Stimulated activated CD8-positive, alpha-beta memory T cell treated with anti-CD3 and anti-CD28 coated beads, Interleukin-7, amount 100 ng/mL, for 24 hours (primary cell): ENCODE measurements at places on chromosomes 6 and 20.

GRCh38 chr6:112488238-112488637, 141.1 kb downstream of the RFPL4B start:
- DNase-seq = no peak

- DNase-seq = no peak
These were observed 32.5 kb upstream of the MAS1L start for GRCh38 chr6:29520232-29520631.

DNA sequence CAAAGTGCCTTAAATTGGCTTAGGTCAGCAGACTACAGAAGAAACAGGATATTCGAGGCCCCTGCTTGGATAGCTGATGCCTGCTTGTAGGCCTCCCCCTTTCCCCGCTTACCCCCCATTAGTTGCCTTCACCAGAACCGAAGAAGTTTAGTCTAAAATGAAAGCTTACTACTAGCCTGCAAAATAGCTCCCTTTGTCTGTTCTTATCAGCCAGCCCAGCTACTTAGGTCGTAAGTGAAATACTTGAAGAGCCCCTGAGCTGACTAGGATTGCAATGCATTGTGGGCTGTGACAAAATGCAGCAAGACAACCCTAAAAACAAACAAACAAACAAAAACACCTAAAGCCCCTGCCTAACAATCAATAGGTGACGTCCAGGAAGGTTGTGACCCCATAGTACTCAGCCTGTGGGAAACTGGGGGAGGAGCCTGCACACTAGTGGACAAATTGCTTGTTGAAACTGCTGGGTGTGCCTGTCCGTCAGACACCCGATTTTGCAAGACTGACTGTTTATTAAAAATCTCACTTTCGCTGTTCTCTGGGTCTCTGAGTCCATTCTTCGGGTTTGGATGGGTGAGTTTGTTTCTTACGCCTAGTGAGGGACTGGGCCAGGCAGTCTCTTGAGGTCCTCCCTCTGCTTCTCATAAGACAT, 105.0 kb upstream of the DUSP22 start:
- no peak for DNase-seq

- DNase-seq = no peak
These were observed 1.2 kb upstream of the COL19A1 start for GRCh38 chr6:69865126-69865525.

- DNase-seq = no peak
These were observed 19.5 kb downstream of the KIF3B start for GRCh38 chr20:32296819-32297420.

DNA sequence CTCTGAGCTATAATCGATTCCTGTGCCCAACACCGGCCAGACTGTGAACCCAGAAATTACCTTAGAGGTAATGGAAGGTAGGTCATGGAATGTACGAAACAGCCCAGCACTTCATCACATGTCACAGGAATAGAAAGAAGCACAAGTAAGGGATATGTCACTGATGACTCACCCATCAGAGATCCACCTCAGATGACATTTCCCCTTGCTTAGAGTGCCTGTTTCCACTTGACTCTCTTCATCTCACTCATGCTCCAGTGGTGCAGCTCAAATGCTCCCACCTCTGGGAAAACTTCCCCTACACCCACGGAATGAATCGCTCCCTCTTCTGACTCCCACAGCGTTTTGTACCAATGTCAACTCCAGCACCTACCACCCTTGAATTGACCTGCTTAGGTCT, 381.6 kb upstream of the CNR1 start:
- no peak for DNase-seq

GRCh38 chr20:14415467-14415866, 78.1 kb upstream of the FLRT3 start:
- DNase-seq = no peak

GRCh38 chr6:147366290-147366689, 142.2 kb upstream of the SAMD5 start:
- DNase-seq = no peak

GRCh38 chr20:23488996-23489395, 1.9 kb upstream of the CST8 start:
- DNase-seq = no peak

DNA sequence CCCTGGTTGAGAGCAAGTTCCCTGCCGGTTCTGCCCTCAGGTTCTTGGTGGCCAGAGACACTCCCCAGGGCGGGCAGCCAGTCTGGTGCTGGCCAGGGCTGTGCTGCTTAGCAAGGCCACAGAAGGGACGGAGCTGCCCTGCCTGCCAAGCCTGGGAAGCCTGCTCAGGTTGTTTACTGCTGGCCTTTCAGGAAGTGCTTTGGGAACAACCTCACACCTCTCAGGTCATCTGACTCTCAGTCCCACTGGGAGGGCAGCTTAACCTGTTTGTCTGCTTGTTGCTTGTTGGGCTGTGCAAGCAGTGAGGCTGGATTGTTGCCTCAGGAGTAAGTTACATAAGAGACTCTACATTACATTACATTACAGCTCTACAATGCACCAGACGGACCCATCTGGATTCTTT, 75.8 kb upstream of the AFDN start:
- DNase-seq = no peak

DNA sequence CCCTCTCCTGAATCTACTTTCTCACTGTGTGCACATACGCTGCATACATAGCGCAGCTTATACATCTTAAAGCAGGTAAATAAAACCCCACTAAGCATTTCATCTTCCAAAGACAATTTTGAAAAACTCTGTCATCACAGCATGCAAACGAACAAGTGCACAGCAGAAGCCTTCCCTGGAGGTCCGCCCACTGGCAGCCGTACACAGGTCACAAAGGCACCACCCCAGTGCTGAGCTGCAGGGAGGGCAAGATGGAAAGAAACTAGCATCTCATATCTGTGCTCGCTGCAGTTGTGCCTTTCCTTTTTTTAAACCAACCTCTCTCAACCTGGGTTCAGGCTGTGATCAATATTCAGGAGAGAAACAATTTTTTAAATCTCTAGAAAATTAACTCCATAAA, 73.3 kb downstream of the HUS1B start:
- DNase-seq = no peak

GRCh38 chr6:141963543-141964295, 169.0 kb upstream of the GJE1 start:
- no peak for DNase-seq

DNA sequence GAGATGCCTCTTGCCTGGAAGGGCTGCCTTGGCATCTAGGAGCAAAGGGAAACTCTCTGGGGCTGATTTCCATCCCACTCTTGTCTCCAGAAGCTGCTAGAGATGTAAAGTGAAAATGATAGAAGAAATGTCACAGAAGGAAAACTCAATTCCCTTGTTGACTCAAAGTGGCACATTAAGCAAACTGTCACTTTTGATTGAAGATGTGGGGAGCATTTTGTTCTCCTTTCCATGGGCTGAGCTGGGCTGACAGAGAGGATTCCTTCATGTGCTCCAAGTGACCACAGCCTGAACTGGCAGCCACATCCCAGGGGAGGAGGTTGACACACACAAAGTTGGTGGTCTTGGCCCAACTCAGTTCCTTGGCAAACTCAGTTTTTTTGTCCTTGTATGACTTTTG, 9.8 kb downstream of the GPR31 start:
- no peak for DNase-seq

- no peak for DNase-seq
These were observed 52.4 kb upstream of the IPCEF1 start for GRCh38 chr6:154408891-154409500.

GRCh38 chr6:132246120-132246617, 155.1 kb downstream of the MOXD1 start:
- DNase-seq = no peak

- DNase-seq = no peak
These were observed 26.5 kb downstream of the SRC start for GRCh38 chr20:37372441-37372840.

DNA sequence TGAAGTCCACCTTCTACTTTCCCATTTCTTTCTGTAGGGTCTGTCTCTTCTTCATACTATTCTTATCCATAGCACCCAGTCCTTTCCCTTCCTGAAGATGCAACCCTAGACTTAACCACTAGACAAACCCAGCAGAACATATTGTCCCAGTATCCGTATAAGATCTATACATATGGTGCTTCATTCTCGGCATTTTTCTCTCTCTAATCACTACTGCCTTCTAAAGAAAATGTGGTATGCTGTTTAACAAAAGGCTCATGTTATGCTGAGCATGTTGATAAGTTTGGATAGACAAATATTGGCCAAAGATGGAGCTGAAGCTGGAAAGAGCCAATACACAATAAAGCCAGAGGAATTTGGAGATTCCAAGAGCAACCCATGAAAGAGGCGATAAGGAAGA, 212.6 kb downstream of the MAFB start:
- DNase-seq = no peak

- no peak for DNase-seq
These were observed 431.5 kb downstream of the HACE1 start for GRCh38 chr6:104428184-104428583.

DNA sequence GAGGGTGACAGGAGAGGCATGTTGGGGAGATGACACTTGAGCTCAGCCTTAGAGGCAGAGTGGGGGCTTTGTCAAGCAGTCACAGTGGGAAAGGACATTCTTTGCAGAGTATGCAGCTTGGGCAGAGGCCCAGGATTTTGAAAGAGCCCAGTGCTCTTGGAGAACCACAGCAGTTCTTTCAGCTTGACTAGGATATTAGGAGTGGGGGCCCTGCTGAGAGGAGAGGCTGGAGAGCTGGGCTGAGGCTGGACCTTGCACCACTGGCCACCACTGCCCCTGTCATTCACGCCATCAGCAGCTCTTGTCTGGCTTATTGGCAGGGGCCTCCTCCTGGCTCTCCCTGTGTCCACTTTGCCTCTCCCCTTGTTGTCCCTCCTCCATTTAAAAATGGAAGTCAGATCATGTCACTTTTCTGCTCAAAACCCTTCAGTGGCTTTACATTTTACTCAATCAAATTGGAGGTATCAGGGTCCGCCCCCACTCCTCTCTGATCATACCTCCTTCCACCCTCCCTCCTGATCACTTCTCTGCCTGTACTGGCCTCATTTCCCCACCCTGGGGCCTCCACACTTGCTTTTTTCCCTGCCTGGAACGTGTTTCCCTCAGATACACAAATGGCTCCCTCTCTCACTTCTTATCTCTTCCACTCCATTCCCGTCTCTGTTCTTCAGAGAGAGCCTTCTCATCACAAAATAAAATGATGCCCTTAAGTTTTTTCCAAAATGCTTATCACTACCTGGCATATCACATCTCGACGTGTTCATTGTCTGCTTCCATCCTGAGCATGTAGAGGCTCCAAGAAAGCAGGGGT, 10.5 kb downstream of the MANBAL start:
- DNase-seq = no peak

DNA sequence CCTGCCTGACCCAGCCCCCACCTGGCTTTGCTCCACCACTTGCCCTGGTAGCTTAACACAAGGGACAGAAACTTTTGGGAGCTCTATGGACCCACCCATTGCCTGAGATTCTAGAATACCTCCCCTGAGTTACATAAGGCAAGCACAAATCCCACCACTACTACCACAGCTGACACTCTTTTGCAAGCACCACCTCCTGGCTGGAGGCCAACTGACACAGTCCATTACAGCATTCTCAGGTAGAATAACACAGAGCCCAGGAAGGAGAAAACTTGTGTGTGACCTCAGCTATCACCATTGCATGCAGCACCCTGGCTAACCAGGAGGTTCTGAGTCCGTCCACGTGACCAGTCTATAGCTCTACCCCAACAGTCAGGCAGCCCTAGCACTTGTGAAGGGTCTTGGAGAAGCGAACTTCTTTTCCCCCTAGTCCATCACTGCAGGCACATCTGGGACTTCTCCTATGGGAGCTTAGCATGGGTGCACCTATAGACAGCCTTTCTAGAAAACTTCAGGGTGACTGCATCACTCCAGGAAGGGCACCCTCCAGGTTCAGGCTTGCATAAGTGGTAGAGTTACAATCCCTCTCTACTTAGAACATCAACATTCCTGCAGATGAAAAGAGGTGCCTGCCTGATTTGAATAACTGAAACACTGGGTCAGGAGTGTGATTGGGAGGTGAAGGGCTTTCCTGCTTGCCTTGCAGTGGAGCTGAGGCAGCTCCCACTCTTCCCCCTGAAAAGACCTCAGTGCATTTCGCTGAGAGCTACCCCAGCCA, 30.1 kb downstream of the CITED2 start:
- DNase-seq = no peak

DNA sequence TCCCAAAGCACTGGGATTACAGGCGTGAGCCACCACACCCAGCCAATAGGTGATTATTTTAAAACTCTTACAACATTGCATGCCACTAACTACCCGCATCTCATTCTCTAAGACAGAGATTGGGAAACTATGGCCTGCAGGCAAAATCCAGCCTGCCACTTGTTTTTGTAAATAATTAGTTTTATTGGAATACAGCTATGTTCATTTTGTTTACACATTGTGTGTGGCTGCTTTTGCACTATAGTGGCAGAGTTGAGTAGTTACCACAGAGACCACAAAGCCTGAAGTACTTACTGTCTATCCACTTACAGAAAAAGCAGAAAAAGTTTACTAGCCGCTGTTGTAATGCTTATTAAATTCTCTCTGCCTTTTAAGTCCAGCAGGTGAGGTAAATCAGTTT, 16.4 kb upstream of the PKIG start:
- DNase-seq = no peak

GRCh38 chr6:18349386-18349785, 37.8 kb upstream of the RNF144B start:
- no peak for DNase-seq

DNA sequence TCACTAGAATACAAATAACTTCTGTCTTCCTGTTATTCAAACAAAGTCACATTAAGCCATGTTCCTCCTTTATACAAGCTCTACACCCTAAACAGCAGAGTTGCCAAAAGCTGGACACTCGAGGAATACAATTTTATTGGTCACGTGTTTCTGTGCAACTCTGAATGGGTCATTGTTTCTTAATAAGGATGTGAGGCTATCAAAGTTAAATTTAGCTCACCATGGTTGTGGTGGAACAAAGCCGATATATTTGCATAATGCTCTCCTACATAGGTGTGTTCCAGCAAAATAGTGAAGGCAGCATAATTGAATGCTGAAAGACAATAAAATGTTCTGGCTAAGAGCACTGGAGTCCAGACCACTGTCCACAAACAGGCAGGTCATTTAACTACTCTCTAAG, 36.9 kb upstream of the CD2AP start:
- no peak for DNase-seq

DNA sequence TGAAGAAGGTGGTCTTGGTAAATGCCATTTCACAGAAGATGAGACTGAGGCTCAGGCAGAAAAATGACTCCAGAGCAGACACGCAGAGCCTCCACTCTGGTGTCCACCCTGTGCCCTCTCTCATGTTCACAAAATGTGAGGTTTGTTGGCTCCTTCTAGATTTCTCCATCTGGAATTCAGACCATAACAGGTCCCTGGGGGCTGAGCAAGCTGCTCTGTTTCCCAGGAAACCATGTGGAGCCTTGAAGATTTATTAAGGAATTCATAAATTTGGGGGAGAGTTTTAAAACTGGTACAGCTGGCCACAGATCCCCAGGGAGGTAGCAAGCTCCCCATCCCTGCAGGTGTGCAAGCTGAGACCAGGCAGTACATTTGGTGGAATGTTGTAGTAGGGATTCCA, 38.8 kb upstream of the SIRPA start:
- no peak for DNase-seq
